ENCODE measurements at places on chromosomes 13 and 19.

DNA sequence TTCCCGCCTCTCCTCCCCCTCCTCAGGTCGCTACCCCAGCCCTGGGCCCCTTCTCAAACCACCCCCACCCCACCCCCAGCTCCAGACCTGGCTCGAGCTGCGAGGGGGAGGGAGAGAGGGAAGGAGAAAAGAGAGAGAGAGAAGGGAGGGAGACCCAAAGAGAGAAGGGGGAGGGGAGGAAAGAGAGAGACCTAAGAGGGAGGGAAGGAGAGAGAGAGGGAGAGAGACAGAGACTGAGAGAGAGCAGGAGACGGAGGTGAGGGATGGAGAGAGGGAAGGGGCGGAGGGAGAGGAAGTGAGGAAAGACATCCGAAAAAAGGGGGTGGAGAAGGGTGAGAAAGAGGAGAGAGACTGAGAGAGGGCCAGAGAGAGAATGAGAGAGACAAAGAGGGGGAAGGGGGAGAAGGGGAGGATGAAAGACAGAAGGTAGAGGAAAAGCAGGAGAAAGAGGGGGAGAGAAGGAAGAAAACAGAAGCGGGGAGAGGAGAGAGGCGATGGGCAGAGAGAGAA is 2.0 kb upstream of the SPACA6 start:
- DNase-seq: no peak

DNA sequence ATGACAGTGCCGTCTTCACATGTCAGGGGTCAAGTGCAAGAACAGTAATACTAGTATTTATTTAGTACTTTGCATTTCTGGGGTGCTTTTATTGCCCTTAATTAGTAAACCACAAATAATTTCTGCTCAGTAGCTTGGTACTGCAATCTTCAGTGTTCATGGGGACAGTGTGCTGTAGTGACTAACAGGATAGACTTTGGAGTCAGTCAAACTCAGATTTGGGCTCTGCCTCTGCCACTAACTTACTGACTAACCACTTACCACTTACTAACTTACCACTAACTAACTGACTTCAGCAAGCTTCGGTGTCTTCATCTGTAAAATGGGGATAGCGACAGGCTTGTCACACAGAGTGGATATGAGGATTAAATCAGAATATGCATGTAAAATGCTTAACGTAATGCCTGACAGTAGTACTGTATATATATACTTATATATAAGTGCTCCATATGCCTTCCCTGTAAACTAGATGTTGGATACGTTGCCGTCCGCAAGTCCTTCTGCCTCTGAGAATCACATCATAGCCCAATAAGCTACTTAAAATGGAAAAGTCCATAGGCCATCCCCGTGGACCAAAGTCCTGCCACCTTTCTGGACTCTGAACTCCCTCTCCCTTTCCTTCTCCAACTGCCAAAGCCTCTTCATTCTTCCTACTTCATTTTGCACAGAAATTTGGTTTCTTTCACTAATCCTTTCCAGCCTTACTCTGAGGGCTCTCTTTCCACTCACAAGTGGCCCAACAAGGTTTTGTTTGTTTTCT is 158.1 kb downstream of the ZIC5 start:
- no peak for DNase-seq

DNA sequence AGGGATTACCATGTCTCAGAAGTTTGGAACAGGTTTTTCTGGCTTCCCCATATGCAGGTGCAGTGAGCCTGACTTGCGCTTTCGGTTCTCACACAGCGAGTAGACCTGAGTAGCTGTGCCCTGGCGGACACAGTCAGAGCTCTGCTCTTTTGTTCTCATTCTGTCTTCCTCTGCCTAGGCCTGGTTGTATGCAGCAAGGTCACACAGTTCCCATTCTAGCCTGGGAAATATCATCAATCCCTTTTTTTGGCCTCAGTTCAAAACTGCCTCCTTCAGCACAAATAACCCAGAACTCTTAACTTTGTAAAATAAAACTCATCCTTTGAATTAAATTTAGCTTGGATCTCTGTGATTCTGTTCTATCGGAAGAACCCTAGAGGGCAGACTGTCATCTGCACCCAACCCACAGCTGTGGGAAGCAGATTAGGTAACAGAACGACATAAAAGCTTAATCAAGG is 10.2 kb downstream of the OXGR1 start:
- no peak for DNase-seq

GRCh38 chr13:20706661-20707060 is 3.2 kb downstream of the IL17D start:
- no peak for DNase-seq

- DNase-seq: no peak
Measured at GRCh38 chr13:98407575-98407974, 169.3 kb downstream of the STK24 start.

DNA sequence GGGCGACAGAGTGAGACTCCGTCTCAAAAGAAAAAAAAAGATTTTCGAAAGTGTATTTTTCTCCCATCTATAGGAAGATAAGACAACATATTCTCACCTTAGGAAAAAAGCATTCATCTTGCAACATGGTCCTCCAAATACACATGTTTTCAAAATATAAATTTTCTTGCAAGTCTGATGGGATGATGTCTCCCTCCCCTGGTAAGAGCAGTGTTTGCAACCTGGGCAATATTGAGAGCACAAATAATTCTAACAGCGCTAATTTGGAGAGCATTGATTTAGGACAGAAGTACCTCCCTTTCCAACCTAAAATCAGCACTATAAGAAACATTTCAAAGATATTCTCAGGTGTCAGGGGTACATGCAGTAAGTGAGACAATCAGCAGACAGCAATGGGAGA is 61.0 kb upstream of the SHISA2 start:
- no peak for DNase-seq

DNA sequence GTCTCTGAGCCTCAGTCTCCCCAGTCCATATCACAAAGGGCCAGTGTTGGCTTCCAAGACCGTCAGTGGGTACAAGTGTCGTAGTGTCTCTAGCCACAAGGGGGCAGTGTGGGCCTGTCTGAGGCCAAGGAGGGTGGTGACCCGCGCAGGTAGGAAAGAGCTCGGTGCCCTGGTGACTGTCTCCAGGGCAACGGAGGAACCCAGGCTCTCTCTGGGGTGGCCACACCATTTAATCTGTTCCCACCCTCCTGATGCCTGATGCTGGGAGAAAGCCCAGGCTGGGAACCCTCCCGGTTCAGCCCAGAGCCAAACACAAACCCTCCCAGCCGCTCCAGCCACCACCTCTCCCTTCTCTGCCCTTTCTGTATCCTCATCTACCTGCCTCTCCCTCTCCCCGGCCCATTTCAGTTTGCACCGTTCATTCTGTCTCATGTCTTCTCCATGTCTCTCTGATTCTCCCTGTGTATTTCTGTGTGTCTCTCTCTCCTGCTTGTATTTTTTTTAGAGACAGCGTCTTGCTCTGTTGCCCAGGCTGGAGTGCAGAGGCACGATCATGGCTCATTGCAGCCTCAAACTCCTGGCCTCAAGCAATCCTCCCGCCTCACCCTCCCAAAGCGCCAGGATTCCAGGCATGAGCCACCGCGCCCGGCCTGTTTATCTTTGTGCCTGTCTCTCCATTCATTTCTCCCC is 17.5 kb upstream of the MEIS3 start:
- peak; percentile 94 for DNase-seq

GRCh38 chr13:95067303-95067702 is 233.9 kb downstream of the ABCC4 start:
- no peak for DNase-seq

GRCh38 chr13:110042253-110042950 is 256.0 kb upstream of the IRS2 start:
- no peak for DNase-seq

DNA sequence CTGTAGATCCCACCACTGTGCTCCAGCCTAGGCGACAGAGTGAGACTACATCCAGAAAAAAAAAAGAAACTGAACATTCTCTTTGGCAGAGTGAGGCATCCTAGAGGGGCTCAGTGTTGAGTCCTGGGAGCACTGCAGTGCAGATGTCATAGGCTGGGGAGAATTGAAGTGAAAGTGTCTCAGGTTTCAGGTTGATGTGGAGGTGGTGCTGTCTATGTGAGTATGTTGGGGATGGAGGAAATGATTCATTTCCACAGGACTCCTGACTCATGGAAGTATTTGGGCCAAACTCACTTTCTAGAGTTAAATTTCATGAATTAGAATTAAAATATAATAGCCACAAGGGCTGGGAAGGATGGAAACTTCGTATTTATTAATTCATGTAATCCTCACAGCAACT is 134.4 kb upstream of the TSC22D1 start:
- peak; percentile 46 for DNase-seq

DNA sequence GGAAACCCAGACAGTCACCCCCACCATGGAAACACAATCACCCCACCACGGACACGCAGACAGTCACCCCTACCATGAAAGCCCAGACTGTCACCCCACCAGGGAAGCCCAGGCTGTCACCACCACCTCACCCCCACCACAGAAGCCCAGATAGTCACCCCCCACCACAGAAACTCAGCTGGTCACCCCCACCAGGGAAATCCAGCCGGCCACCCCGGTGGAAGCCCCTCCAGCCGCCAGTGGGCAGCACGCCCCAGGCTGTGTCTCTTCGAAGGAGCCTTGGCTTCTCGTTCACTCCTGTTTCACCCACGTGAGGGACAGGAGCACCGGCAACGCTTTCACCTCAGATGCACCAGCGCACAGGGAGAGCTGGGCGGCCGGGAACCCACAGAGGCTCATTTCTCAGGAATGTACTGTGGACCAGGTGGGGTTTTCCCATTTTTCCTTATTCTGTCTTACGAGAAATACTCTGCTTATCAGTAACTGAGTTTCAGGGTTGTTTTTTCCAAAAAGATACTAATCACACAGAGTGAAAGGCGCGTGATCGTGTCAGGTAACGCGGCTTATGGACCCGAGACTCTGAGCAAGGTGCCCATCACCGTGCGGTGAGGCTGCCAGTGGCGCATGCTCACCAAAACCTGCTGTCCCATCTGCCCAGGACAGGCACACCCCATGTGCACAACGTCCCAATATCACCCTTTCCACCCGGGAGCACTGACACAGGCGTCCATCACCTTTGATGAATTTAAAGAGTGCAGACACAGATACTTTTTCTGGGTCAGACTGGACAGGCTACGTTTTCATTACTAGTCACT is 28.0 kb downstream of the CARS2 start:
- peak; percentile 55 for DNase-seq

GRCh38 chr19:30638889-30639288 is 266.7 kb downstream of the ZNF536 start:
- DNase-seq: no peak

GRCh38 chr19:29217616-29218015 is 4.7 kb upstream of the UQCRFS1 start:
- DNase-seq: no peak

GRCh38 chr13:53090461-53090860 is 61.8 kb downstream of the OLFM4 start:
- no peak for DNase-seq

DNA sequence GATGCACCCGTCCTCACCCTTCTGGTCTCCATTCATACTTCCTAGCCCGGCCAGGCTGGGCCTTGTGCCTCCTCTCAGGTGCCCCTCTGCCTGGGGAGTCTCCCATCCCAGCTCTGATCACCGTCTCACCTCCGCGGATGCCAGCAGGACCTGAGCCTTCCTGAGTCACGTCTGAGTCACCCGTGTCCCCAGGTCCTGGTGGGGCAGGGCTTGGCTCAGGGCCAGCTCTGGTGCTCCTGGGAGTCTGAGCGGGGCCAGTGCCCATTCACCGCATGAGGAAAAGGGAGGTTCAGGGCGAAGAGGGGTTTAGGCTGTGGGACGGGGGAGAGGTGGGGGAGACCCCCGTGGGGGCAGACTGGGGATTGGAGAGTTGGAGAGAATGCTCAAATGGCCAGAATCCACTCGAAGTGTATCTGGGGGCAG is 593 bp downstream of the ATP8B3 start:
- DNase-seq: peak; percentile 70

All from stimulated activated CD8-positive, alpha-beta memory T cell treated with anti-CD3 and anti-CD28 coated beads, Interleukin-4, amount 100 ng/mL, for 48 hours (primary cell).